Upper lobe of left lung (tissue), 6 donors: ENCODE measurements at places on chromosomes 12 and 14. TPM values are rescaled to one million over a fixed set of nuclear protein-coding genes. Genes with fewer than 3 reads are reported as not detected.

The CPNE6 gene
- not detected for total RNA-seq

The IL31 gene
- not detected for total RNA-seq

The ARG2 gene
- 1.1 TPM for total RNA-seq

The GPR33 gene
- total RNA-seq = not detected

The MFAP5 gene
- total RNA-seq = 2.1 TPM

The PLBD1 gene
- 17.8 TPM for total RNA-seq

The CLEC6A gene
- total RNA-seq = not detected

The RD3L gene
- total RNA-seq = not detected

The SCNN1A gene
- 320 TPM for total RNA-seq

The BRAP gene
- 14.7 TPM for total RNA-seq

The LMNTD1 gene
- 5.8 TPM for total RNA-seq

The FOXN4 gene
- 1.1 TPM for total RNA-seq

The PRKD1 gene
- 12.2 TPM for total RNA-seq

The EXOC3L4 gene
- total RNA-seq = 7.0 TPM

The KCNMB4 gene
- total RNA-seq = 6.9 TPM

The TPPP2 gene
- not detected for total RNA-seq

The HELB gene
- 5.3 TPM for total RNA-seq

The OAS2 gene
- 38.5 TPM for total RNA-seq

The GPR68 gene
- total RNA-seq = 3.8 TPM

The SLCO1B1 gene
- total RNA-seq = not detected

The DTX1 gene
- total RNA-seq = under 0.01 TPM

The NANOG gene
- not detected for total RNA-seq

The CAPZA3 gene
- total RNA-seq = not detected

The AP1G2 gene
- 73.9 TPM for total RNA-seq

The WNT1 gene
- not detected for total RNA-seq

The MYO1A gene
- 3.6 TPM for total RNA-seq

The USP5 gene
- 22.6 TPM for total RNA-seq

The TAS2R30 gene
- 1.4 TPM for total RNA-seq

The NFE2 gene
- 2.7 TPM for total RNA-seq

The OASL gene
- 20.6 TPM for total RNA-seq

The SLC2A3 gene
- 121 TPM for total RNA-seq

The GPR84 gene
- 1.1 TPM for total RNA-seq

The GALNT9 gene
- total RNA-seq = not detected

The GTF2A1 gene
- total RNA-seq = 23.3 TPM

The TEX52 gene
- not detected for total RNA-seq

The RNASE4 gene
- total RNA-seq = 14.7 TPM

The COX8C gene
- not detected for total RNA-seq

The TC2N gene
- total RNA-seq = 121 TPM

The MAX gene
- total RNA-seq = 68.1 TPM

The IL26 gene
- total RNA-seq = not detected

The RGS6 gene
- total RNA-seq = 2.1 TPM

The CD9 gene
- total RNA-seq = 189 TPM
